ENCODE measurements at places on chromosomes 4 and X. TPM values are rescaled to one million over a fixed set of nuclear protein-coding genes. Genes with fewer than 3 reads are reported as not detected.

- DNase-seq, result no peak
Measured at GRCh38 chr4:152559641-152560040, 23.7 kb upstream of the FBXW7 start.

The CSN2 gene
- not detected for polyA plus RNA-seq

- DNase-seq, result no peak
Measured at GRCh38 chrX:40298069-40298468, 200.3 kb upstream of the BCOR start.

- no peak for DNase-seq
Measured at GRCh38 chr4:52658641-52659000, 480 bp downstream of the USP46 start.

The NRK gene
- polyA plus RNA-seq, result 0.92 TPM

The FHDC1 gene
- polyA plus RNA-seq, result 0.09 TPM

The HS6ST2 gene
- not detected for polyA plus RNA-seq

DNA sequence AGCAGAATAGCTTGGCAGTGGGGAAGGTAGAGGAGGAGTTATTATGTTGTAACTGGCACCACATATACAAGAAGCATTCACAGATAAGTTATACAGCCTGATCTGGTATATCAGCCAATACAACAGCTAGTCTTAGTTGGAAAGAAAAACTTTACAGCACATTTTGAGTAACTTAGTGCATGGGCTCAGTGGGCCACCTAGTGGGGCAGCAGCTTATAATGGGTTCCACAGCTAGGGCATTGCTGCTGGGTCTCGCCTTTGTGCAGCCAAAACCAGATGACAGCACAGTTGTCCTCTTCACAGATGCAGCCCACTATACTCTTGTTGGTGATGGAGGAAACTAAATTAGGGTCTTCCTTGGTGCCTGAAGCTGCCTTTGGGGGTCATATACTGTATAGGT, 448.1 kb upstream of the RASGEF1B start:
- DNase-seq, result no peak

GRCh38 chr4:136841526-136841925, 690.8 kb downstream of the PCDH18 start:
- DNase-seq, result no peak

DNA sequence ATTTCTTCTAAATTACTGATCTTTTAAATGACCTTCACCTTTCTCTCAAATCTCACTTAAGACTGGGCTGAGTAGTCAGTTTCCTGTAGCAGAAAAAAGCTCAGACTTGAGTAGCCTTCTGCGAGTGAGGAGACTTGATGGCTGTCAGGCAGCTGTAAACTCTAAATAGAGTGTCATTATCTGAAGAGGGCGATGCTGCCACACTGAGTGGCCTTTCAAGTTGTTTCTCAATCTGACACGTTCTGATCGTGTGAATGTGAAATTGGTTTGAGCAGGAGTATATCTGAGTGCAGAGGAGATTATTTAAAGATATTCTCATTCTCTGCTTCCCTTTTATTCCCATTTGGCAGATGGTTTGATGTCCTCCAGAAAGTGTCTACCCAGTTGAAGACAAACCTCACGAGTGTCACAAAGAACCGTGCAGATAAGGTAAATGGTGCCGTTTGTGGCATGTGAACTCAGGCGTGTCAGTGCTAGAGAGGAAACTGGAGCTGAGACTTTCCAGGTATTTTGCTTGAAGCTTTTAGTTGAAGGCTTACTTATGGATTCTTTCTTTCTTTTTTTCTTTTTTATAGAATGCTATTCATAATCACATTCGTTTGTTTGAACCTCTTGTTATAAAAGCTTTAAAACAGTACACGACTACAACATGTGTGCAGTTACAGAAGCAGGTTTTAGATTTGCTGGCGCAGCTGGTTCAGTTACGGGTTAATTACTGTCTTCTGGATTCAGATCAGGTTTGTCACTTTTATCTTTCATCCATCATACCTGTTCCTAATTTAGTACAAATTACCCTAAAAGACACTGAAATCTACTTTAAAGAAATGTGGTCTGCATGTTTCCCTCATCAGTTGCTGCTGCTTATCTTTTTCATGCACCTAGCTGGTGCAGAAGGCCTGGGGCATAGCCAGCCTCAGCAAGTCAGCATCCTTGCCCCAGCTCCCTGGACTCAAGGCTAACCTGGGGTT, 74.3 kb upstream of the MSANTD1 start:
- no peak for DNase-seq

The SULT1B1 gene
- polyA plus RNA-seq, result 0.05 TPM

DNA sequence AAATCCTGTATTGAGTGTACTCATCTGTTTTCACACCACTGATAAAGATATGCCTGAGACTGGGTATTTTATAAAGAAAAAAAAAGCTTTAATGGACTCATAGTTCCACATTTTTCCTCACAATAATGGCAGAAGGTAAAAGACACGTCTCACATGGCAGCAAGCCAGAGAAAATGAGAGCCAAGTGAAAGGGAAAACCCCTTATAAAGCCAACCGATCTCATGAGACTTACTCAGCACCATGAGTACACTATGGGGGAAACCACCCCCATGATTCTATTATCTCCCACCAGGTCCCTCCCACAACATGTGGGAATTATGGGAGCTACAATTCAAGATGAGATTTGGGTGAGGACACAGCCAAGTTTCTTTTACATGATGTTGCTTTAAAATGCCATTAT, 171.9 kb downstream of the GALNTL6 start:
- DNase-seq, result no peak

- DNase-seq, result no peak
Measured at GRCh38 chr4:81571105-81571504, 99.4 kb upstream of the RASGEF1B start.

- DNase-seq, result no peak
Measured at GRCh38 chrX:69257499-69258127, 92.4 kb upstream of the PJA1 start.

The SLC25A31 gene
- polyA plus RNA-seq, result not detected

The BEX2 gene
- polyA plus RNA-seq, result 0.19 TPM

The TMEM187 gene
- 6.3 TPM for polyA plus RNA-seq

GRCh38 chrX:68433981-68434299, 645 bp upstream of the OPHN1 start:
- no peak for DNase-seq

GRCh38 chr4:8143392-8144140, 15.0 kb downstream of the ABLIM2 start:
- no peak for DNase-seq

The ATP2B3 gene
- 0.03 TPM for polyA plus RNA-seq

Data from IMR-90 (cell line).